ENCODE measurements at places on chromosomes 12 and 14.

DNA sequence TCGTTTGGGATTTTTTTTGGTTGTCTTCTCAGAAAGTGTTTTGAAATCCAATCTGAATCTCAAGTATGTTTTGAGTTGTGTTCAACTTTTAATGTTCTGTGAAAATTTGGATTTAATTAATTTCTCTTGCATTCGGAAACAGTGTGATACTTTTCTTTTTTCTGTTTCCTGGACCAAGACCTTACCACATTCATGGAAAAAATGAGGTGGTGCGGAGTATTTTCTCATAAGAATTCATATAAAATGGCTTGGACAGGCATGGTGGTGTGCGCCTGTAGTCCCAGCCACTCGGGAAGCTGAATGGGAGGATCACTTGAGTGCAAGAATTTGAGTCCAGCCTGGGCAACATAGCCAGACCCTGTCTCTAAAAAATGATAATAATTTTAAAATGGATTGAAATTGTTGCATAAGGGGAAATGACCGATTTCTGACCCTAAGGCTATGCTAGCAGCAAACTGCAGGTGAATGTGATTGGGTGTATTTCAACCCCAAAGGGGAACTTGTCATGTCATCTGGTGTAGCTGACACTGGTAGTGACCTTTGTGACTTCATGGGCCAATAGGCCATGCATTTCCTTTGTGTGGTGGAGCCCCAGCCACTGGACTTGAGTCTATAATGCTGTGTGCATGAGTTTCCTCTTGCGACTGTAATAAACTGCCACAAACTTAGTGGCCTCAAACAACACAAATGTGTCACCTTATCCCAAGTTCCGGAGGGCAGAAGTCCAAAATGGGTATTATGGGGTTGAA is 123.5 kb upstream of the RFLNA start:
- no peak for DNase-seq

GRCh38 chr12:19483727-19484126 is 44.4 kb downstream of the AEBP2 start:
- DNase-seq: no peak

DNA sequence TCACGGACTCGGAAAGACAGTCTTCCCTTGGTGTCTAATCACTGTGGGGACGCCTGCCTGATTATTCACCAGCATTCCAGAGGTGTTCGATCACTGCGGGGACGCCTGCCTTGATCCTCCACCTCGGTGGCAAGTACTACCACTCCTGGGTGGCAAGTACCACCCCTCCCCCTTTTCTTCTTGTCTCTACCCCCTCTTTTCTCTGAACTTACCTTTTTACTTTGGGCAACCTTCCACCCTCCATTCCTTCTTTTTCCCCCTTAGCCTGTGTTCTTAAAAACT is 12.0 kb upstream of the LGMN start:
- no peak for DNase-seq

GRCh38 chr12:6226002-6226678 is 25.9 kb downstream of the CD9 start:
- no peak for DNase-seq

GRCh38 chr12:53236443-53237111 is 4.6 kb upstream of the RARG start:
- no peak for DNase-seq

DNA sequence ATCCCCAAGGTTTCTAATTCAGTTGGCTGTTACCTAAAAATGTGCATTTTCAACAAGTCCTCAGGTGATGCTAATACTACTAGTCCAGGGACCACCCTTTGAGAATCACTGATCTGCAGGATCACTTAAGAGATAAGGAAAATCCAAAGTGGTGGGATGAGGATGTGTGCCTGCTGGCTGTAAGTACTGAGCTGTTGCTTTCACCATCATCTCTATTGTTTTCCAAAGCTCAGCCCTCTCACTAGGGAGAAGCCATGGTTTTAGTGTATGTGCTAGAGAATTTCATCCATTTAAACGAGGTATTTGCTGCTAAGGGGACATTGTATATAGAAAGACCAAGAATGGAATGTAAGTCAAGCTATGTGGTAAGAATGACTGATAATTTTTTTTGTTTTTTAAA is 202.3 kb downstream of the KIF21A start:
- DNase-seq: no peak

- DNase-seq: no peak
Measured at GRCh38 chr12:124188084-124188483, 106.8 kb upstream of the RFLNA start.
